Right renal pelvis (tissue), 4 donors: ENCODE measurements at places on chromosomes 16 and 17.

DNA sequence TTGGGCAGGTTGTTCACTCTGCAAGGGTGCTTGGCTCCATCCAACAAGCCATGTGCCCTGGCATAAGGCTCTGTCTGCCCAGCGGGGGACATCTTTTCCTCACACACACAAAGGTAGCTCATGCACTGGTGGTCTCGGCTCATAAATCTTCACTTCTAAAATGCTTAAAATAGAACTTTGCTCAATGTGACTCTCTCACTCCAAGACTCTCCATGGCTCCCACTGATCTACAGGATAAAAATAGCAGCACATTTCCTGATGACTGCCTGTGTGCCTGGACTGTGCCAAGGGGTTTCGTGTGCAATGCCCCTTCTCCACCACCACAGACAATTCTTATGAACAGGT is 15.1 kb upstream of the CIBAR2 start:
- no peak for DNase-seq

- no peak for DNase-seq
Observed at GRCh38 chr16:51696376-51696775, 545.3 kb upstream of the SALL1 start.

DNA sequence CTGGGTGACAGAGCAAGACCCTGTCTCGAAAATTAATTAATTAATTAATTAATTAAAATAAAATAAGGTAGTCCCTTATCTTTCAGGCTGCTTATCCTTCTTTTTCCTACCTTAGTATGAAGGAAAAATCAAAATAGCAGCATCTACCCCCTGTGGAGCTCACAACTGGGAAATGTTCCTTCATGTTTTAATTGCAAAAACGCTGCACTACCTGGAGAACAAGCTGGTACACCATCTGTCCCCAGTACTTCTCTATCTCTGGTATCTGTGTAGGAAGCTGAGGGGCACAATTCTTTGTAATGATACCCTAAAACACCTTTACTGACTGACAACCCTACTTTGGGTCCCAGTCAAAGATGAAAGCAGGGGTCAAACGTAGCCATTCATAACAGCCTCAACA is 55.1 kb upstream of the MNT start:
- no peak for DNase-seq

- DNase-seq, result no peak
Observed at GRCh38 chr16:50659806-50660205, 21.3 kb downstream of the SNX20 start.

DNA sequence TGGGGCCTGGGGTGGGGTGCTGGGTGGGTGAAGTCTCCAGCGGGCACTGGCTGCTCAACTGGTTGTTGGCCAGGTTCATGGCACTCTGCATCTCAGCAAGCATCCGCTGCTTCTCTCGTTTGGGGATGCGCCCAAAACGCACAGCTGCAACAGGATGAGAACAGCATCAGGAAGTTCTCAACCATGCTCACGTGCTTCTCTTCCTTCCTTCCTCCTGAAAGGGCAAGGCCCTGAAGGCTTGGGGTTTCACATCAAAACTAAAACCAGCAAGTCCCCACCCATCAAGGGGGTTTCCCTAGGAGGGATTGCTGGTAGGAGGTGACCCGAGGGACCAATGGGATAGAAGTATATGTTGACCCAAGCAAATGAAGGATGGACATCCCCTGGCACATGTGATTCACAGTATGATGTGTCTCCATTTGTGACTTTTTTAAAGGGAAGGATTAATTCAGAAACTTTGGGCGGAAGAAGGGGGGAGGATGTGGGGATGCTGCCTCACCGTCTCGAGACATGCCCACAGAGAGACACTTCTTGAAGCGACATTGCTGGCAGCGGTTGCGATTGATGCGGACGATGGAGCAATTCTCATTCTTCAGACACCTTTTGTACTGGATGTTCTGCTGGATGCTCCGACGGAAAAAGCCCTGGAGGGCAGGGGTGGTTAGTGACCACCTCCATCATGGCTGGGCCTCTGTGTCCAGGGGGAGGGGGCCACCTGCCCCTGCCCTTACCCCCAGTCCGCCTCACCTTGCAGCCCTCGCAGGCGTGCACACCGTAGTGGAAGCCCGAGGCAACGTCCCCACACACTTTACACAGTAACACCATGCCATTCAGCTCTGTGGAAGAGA is 4.2 kb downstream of the NR1D1 start:
- DNase-seq, result no peak

GRCh38 chr17:60506312-60506711 is 19.7 kb downstream of the APPBP2 start:
- no peak for DNase-seq

DNA sequence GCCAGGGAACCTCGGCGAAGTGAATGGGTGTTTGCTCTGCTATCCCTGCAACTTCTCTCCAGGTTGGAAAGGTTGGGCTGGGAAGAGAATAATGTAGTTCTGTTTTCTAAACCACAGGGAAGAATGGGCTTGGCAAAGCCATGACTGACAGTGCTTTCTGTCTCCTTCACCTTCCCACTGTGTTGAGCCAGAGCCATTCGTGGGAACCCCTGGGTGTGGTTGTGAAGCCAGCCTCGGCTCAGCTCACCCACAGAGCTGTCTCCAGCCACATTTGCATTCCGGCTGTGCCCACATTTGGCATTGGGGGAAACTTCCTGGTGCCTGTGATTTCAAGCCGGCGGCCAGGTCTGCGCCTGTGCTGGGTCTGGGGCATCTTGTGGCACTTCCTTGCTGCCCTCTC is 39.9 kb downstream of the BAIAP2 start:
- DNase-seq, result no peak
